Central memory CD4-positive, alpha-beta T cell (primary cell): ENCODE measurements at places on chromosomes 1 and 21.
A peak's percentile ranks its signal among the peaks of the same experiment; 100 is the strongest.

GRCh38 chr21:35227786-35228185 lies 178.7 kb upstream of the RUNX1 start:
- DNase-seq, result no peak

GRCh38 chr1:192726820-192727504 lies 81.9 kb upstream of the RGS2 start:
- DNase-seq, result no peak

DNA sequence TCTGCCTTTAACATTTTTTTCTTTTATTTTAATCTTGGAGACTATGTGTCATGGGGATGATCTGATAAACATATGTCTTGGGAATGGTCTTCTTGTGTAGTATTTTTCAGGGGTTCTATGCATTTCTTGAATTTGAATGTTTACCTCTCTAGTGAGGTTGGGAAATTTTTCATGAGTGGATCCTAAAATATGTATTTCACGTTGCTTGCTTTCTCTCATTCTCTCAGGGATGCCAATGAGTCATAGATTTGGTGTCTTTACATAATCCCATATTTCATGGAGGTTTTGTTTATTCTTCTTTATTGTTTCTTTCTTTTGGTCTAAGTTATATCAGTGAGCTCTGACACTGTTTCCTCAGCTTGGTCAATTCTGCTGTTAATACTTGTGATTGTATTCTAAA lies 1237.2 kb downstream of the PLA2G4A start:
- DNase-seq, result no peak

GRCh38 chr1:77218477-77219165 lies 609 bp downstream of the PIGK start:
- DNase-seq, result no peak

DNA sequence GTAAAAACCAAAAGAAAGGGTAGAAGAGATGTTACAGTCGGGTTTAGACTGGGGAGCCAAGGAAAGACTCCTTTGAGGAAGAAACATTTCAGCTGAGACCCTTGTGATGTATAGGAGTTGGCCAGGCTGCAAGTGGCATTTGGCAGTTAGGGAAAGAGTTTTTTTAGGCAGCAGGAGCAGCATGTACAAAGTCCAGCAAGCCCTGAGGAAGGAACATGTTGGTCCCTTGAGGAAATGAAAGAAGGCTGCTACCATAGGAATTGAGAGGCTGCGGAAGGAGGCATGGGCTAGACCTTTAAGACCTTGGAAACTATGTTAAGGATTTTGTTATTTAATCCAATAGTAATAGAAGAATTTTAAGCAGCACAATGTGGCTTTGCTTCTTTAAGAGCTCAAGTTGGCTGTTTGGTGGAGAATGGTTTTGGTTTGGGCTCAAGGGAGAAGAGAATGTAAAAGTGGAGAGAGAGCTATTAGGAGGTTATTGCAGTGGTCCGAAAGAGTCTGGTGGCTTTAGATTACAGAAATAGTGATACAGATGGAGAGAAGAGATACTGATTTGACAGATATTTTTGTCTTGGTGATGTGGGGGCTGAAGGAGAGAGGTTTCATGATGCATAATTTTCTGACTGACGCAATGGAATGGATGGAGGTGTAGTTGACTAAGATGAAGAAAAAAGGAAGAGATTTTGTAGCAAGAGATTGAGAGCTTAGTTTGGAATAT lies 26.6 kb downstream of the SMAP2 start:
- no peak for DNase-seq

DNA sequence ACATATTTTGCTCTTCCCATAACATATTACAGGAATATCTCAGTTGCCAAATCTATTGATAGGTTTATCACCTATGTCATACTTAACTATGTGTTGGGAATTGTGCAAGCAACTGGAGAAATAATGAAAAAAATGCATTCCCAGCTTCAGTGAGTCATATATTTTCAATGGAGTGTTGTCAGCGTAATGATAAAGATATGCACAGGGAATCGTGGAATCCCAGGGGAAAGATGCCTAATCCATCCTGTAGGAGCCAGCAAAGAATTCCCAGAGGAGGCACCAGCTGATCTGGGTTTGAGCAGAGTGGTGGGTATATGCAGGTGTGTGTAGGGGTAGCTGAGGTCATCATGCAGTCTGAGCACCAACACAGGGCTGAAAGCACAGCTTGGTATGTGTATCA lies 213.3 kb upstream of the DAB1 start:
- no peak for DNase-seq

DNA sequence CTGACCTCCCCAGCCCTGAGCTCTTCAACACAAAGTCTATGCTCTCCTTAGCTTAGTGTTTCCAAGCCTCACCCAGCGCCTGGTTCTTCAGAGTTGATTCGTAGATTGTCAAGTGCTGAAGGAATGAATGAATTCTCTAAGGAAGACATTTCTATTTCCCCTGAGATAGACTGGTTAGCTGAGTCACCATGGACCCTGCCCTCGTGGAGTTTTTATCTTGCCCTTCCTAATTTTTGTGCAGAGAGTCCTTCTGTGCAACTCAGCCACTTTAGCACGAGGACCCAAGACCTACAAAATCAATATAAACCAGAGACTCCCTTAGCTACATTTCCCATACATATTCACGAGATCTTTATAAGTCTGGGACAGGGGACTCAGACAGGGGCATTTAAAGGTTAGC lies 2.6 kb upstream of the CD244 start:
- no peak for DNase-seq

GRCh38 chr1:10033359-10033845 lies 644 bp downstream of the UBE4B start:
- no peak for DNase-seq

GRCh38 chr1:8406960-8407359 lies 89.0 kb downstream of the SLC45A1 start:
- DNase-seq, result no peak

DNA sequence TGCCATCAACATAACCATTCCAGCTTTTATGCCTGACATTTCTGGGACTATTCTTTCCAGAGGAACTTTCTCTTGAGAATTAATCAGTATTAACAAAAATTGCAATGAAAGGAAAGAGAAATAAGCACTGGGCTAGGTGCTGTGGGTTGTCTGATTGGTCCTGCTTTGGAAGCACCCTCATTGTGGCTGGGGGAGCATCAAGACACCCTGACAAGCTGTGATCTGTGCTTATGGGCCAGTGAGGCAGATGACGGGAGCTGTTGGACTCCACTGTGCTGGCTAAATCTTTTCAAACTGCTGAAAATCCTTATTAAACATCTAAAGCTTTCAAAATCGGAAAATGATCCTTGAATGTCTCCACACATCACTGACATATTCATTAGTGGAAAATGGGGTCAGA lies 20.0 kb downstream of the UBASH3A start:
- no peak for DNase-seq

DNA sequence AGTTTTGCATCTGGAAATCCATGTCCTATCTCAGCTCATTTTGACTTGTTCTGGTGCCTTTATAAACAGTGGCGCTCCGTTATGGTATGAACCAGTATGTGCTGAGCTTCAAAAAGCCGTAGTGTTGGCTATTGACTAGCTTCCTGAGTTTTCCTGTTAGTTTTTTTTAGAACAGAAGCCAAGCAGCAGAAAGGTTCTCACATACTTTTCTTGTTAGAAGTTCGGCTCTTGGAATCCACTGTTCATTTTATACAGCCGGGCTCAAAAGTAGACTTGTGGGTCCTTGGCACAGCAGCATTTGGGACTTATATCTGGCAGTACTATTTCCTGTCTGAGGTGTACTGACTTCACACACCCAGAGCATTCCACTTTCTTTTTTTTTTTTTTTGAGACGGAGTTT lies 63.8 kb downstream of the TBCE start:
- DNase-seq, result no peak

DNA sequence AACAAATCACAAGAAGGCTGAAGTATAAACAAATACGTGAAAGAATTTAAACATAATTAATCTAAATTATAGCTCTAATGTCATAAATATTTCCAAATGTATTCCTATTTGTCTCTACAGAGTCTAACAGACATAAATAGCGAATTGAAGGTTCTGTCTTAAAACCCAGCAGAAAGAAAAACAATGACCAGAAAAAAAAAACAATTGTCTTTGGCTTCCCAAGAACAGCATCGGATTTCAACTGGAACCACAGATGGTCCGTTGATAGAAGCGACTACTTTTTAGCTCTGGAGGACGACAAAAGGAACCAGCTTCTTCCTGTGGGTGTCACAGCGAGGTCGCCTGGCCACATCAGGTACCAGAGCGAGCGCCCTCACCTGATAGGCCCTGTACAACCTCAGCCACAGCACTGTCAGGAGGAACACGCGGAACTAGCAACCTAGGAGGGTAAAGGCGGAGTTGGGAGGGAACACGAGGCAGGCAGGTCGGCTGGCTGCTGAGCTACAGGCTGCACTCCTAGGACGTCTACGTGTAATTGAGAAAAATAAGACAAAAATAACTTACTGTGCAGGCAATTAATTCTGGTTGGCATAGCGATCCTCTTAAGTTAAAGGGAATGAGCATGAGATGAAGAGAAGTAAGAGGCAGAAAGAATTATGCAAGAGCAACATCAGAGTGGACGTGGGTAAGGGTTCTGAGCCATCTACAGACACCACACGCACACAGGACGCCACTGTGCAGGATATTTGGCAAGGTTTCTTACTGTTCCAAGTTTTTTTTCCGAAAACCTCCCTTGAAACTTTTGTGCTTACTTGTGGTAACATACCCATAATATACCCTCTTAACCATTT lies 16.7 kb upstream of the PRDM15 start:
- peak; percentile 28 for DNase-seq

- DNase-seq, result no peak
Measured at GRCh38 chr21:25963181-25963580, 207.4 kb downstream of the APP start.

DNA sequence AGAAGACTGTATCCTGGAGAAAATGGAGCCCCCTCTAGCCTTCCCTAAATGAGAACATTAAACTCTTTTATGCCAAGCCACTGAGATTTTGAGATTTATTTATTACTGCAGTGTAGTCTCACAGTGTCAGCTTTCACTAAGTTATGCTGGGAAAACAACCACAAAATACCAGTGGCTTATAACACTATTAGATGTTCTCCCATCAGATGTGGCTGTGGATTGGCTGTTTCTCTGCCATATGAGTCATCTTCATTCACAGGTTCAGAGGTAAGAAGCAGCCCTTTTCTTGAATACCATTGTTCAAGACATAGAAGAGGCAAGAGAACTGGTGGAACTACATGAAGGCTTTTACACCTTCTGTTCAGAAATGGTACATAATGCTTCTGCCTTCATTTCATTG lies 32.1 kb upstream of the ST6GALNAC5 start:
- no peak for DNase-seq

GRCh38 chr1:208562151-208562960 lies 318.2 kb upstream of the PLXNA2 start:
- DNase-seq, result no peak

DNA sequence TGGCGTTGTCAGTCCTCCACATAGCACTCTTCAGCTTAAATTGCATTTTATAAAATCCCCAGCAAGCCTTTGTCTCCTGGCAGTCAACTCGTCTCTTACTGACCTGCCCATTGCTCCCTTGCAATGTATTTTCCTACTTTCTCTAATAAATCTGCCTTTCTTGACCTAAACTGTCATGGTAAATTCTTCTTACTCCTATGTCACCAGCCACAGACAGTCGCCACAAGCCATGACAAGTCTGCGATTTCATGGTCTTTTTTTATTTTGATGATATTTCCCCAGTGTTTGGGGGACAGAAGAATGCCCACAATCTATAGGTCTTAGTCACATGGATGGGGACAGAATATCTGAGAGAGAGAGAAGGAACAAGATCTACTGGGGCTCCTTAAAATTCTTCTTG lies 8.4 kb downstream of the IFNAR2 start:
- DNase-seq, result no peak

DNA sequence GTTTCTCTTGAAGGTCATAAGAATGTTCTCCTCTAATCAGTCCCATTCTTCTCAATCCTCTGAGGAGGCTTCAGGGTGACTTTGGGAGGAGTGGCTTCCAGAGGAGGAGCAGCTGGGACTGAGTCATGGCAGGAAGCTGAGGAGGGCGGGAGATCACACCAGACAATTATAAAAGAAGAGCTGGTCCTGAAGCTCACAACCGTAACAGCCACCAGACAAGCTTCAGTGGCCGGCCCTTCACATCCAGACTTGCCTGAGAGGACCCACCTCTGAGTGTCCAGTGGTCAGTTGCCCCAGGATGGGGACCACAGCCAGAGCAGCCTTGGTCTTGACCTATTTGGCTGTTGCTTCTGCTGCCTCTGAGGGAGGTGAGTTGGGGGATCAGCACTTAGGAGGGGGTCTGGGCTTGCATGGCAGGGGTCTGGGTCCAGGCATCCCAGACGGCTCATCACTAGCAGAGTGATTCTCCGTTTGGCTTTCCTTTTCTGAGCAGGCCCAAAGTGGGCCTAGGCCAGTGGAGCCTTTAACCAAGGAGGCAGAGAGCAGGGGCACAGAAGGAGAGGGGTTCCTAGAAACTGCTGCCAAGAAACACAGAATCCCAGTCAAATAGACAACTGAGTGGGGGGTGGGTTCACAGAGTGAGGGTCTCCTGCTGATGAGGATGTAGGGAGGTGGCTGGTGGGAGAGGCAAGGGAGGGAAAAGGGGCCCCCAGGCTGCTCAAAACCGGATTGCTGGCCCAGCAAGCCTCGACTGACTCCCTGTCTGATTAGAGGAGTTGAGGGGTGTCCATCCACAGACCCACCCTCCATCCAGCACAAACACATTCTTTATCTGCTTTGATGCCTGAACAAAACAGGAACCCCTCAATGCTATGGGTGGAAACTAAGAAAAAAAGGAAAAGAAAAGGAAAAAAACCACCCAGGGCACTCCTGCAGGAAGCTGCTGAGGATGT lies at the start of gene ECM1:
TSS of gene ECM1 (plus strand) at position 198 of the 953 bp plus-strand sequence. CDS start at position 299, 101 bp downstream.
- DNase-seq, result no peak

GRCh38 chr1:228087771-228088251 lies 5.3 kb downstream of the ARF1 start:
- DNase-seq, result no peak

GRCh38 chr1:156550346-156550745 lies 22.0 kb downstream of the IQGAP3 start:
- no peak for DNase-seq

- no peak for DNase-seq
Measured at GRCh38 chr1:51956528-51957509, 33.7 kb downstream of the RAB3B start.

DNA sequence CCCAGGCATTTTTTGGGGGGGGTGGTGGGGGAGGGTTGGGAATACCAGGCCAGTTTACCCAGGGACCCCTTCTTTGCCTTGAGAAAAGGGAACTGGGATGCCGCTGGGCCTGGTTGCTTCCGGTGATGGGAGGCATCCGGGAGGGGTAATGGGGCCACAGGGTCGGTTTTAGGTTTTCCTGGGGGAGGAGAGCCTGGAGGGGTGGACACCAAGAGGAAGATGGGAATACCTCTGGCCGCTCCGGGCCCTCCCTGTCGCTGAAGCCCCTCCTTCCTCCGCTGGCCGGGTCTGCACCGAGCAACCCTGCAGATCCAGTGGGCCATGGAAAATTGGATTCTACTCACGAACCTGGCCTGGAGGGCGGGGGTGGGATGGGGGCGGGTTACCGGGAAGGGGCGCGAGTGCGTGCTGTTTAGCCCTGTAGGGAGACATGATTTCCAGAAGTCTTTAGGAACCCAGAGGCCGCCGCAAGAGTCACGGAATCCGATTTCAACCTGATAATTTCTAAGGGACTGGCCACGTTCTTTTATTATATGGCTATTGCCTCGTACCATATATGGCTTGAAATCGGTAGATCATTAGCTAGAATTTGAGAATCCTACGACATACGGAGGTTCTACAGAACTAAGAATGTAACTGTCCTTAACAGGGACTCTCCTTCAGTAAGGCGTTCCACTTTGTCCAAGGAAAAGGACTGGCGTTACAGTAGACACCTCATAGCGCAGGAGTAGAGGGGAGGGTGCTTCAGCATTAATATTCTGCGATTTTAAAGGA lies 749 bp downstream of the AKIRIN1 start:
- DNase-seq, result no peak

GRCh38 chr1:93874025-93874651 lies 4.9 kb downstream of the DNTTIP2 start:
- DNase-seq, result peak; percentile 43

GRCh38 chr21:42075686-42076471 lies 4.8 kb downstream of the UMODL1 start:
- DNase-seq, result no peak
